Dermis blood vessel endothelial cell (primary cell): ENCODE measurements at places on chromosomes 16 and 17. TPM values are rescaled to one million over a fixed set of nuclear protein-coding genes. Genes with fewer than 3 reads are reported as not detected.

The KRT36 gene
- 0.14 and 0.17 TPM in 2 replicates for total RNA-seq

The GAA gene
- 47.7 and 52.4 TPM in 2 replicates for total RNA-seq

GRCh38 chr16:49504023-49504364 is 130.4 kb downstream of the C16orf78 start:
- DNase-seq: no peak

The DHRS7C gene
- total RNA-seq: not detected in 2 replicates

DNA sequence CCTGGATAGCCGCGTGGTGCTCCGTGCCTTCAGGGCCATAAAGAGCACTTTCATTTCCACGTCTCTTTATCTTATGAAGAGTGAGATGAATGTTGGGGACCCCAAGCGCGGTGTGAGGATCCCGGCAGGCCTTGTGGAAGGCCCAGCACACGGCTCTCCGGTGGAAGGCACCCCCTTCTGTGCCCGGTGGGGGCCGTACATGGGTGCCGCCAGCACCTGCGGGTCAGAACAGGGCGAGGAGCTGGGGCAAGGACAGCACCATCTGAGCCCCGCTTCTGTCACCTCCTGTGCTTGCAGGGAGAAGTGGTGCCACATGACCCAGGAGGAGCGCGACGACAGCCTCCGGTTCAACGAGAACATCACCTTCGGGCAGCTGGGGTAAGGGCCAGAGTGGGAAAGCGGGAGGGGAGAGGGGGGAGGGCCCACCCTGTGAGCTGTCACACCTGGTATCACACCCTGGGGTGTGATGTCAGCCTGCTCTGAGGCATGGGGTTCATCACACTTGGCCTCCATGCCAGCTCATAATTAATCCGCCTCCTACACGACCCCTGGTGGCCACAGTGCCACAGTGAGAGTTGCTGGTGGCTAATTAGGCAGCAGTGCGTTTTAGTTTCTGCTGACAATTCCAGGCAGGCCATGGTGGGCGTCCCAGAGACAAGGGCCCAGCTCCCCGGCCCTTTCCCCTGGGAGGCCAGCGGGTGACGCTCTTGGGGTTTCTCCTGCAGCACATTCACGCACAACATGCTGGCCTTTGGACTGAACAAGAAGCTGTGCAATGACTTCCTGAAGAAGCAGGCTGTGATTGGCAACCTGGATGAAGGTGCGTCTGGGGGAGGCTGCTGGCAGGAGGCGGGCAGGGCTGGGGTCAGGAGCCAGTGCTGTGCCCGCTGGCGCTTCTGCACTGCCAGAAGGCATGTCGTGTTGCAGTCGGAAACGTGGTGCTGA is 25.7 kb downstream of the CIBAR2 start:
- peak; percentile 85 for DNase-seq

The KRTAP3-1 gene
- total RNA-seq: not detected in 2 replicates

DNA sequence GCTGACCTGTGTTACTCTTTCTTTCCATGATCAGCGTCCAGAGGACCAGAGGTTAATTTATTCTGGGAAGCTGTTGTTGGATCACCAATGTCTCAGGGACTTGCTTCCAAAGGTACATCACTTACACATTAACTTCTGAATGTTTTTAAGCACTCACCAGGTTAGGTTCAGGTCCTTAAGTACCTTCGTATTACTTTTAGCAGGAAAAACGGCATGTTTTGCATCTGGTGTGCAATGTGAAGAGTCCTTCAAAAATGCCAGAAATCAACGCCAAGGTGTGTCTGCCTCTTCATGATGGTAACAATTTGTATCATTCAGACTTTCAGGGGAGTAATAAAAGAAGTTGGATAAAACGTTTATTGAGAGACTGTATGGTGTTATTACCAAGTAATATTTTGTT is 3.3 kb downstream of the HERPUD1 start:
- DNase-seq: no peak

The CORO7 gene
- total RNA-seq: 44.9 and 58.0 TPM in 2 replicates

DNA sequence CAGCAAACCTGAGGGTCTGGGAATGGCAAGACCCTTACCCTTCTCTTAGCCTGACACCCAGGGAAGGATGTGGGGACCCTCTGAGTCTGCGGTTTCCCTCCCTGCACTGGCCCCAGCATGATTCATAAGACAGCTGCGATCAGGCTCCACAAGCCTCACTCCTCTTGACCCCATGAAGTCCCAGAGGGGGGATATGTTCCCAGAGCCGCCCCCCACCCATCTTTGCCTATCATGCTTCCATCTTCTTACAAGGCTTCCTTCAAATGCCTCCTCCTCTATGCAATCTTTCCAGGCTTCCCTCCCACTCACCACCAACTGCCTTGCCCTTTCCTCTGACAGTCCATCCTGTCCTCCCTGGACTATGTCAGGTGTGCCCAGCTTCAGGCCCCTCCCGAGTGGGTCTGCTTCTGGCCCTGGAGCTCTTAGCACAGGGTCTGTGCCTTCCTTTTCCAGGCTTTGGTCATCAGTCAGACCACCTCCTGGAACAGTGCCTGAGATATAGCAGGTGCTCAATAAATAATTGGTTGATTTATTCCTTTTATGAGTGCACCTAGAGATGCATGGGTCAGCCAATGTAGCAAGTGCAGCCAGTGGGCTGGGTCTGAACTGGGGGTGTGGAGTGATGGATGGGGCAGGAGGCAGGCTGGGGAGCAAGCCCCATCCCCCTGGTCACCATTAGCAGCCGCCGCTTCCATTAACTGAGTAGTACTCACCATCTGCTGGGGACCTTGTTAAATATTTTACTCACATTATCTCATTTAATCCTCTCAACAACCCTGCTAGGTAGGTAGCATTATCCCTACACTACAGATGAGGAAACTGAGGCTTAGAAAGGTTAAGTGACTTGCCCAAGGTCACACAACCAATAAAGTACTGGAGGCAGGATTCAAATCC is 8.4 kb downstream of the DLX3 start:
- DNase-seq: no peak

- peak; percentile 81 for DNase-seq
Measured at GRCh38 chr17:50198026-50198669, 3.3 kb downstream of the COL1A1 start.

The PRR35 gene
- total RNA-seq: not detected in 2 replicates

- DNase-seq: no peak
Measured at GRCh38 chr16:11327277-11328171, 17.7 kb upstream of the RMI2 start.

The TRPV2 gene
- total RNA-seq: 40.0 and 48.8 TPM in 2 replicates

The ABCA8 gene
- under 0.01 and 0.19 TPM in 2 replicates for total RNA-seq

The HS3ST3B1 gene
- total RNA-seq: 0.28 and 1.4 TPM in 2 replicates

- no peak for DNase-seq
Measured at GRCh38 chr17:40598619-40599467, 33.6 kb upstream of the CCR7 start.

- no peak for DNase-seq
Measured at GRCh38 chr17:41516830-41517283, 1.8 kb downstream of the KRT15 start.
